ENCODE measurements at places on chromosomes 7 and 10.

DNA sequence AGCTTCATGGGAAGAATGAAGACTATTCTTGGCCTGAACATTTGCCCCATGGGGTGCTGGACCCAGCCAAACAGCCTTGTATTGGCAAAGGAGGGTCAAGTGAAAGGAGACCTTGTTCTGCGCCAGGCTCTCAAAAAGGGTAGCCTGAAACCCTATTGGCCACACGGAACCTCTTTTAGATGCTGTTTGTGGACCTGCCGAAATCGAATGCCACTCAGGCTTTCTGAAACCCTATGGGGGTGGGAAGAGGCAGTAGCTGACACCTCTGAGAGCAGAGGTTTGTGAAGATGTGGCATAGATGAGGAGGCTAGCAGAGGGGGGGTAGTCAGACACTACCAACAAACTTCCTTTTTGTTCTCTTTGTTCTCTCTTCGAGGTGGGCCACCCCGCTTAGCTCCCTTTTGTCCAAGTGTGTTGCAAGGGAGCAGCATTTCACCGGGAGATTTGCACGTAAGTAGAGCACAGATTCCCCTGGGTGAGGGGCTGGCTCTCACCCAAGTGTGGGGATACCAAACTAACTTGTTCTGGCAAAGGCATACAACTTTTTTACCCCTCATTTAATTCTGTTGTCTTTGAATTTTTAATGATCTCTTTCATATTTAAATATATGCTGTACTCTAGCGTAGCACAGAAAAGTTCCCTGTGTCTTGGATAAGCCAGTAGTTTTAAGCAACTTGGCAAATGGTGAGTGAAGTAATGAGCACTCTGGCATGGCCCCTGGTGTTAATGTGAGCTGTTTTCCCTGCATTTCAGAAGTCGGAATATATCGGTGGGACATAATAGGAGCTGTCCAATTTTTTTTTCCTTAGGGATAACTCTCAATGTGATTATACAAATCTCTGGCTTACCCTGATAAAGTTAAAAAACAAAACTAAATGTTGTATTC lies 107.7 kb downstream of the SEPTIN7 start:
- DNase-seq = no peak

DNA sequence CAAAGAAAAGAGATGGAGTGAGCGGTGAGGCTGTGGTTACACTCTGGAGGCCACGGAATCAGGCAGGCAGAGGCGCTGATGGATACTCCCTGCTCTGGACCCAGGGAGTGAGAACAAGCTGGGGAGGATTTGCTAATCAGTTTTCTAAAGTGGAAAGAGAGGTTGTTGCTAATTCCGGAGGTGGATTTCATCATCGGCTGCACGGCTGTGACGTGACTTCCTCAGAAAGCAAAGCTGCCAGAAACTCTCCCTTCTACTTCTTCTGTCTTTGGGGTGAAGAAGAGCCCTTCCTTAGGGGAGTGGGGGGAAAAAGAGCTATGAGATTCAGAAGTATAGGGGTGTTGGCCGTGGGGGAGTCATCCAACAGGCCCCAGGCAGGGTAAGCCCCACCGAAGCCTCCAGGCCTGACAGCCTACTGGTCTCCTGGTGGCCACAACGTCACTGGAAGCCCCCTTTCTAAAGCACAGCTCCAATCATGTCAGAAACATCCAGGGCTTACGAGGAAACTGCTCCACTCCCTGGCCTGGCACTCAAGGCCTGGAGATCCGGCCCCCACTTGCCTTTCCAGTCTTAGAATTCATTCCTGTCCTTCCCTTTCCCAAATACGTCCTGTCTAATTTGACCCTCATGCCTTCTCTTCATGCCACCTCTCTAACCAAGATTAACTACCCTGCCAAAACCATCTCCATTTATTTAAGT lies 114.5 kb downstream of the HIP1 start:
- no peak for DNase-seq

DNA sequence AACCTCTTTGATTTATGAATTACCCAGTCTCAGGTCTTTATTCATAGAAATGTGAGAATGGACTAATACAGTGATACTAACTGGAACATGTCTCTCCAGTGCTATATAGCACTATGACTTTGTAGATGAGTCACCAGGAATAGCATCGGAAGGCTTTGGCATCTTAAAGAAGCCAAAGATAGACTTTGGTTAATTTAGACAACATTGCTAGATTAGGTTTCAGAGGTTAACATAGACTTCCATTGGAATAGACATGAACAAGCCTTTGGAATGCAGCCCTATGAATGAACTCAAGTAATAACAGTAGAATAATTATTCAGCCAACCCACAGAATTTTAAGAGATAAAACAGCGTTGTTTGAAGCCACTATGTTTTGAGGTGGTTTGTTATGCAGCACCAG lies 169.2 kb downstream of the HGF start:
- DNase-seq = no peak

- no peak for DNase-seq
Measured at GRCh38 chr10:8150401-8150905, 96.0 kb downstream of the GATA3 start.

DNA sequence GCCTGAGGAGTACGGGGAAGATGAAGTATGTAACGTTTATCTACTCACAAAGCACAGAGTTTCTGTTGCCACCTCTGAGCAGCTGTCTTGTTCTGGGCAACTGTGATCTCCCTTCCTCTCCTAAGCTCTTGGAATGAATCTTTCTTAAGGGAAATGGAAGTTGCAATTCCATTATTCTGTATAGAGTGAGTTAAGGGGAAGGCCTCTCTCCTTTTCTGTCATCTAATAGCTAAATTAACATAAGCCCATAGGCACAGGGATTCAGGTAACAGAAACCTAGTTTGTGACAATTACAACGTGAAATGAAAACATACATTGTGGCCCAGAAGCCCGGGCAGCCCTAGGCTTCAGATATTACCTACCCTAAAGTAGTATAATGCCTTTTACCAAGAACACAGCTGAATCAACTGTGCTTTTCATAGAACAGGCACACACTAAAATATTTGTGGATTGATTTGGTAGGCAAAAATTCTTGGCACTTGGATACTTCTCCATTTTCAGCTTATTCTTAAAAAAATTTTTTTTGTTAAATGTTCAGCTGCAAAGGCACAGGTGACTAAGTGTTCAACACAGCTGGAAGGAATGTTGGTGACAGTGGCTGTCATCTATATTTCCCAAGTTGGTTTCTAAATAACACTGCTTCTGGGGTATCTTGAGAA lies 3.8 kb upstream of the PDCD4 start:
- DNase-seq = no peak

GRCh38 chr10:95755511-95756004 lies 405 bp upstream of the ENTPD1 start:
- DNase-seq = peak; percentile 66
